ENCODE measurements at places on chromosomes 6 and 20.

- DNase-seq, result no peak
Measured at GRCh38 chr20:39941245-39941644, 747.8 kb downstream of the MAFB start.

DNA sequence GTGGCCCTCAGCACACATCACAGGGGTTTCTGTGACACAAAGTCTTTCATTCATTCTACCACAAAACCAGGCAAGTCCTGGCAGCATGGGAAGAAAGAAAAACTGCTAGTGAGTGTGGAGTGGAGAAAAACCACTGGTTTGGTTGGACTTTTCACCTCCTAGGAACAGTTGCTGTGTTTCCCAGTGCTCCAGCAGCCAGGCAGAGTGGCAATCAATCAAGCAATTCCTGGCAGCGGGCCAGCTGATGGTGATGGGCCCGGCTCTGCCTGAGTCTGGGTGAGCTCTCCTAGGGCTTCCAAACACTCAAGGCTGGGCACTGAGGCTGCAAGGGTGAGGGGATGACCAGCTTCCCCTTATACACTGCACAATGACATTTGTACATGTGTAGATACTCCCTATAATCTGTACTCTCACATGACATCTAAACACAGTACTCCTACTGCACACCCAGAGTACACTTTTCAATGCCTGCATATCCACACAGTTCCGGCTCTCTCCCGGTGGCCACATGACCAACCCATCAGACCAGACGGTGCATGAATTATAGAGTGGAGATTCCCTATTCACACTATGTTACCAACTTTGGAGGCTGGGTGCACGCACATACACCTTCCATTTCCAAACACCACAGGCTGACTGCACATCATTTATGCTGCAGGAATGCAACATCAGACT, 156.6 kb downstream of the UNC5CL start:
- no peak for DNase-seq

GRCh38 chr6:114892211-114892610, 549.4 kb upstream of the HS3ST5 start:
- DNase-seq, result no peak

GRCh38 chr6:22320750-22321149, 23.9 kb upstream of the PRL start:
- DNase-seq, result no peak

GRCh38 chr6:112310439-112311125, 36.5 kb upstream of the RFPL4B start:
- DNase-seq, result no peak

GRCh38 chr6:79614326-79615305, 16.5 kb upstream of the SH3BGRL2 start:
- no peak for DNase-seq

GRCh38 chr20:21615617-21616080, 89.8 kb upstream of the PAX1 start:
- DNase-seq, result no peak

- no peak for DNase-seq
Measured at GRCh38 chr20:36498386-36499179, 42.7 kb upstream of the MYL9 start.

GRCh38 chr6:34275128-34275804, 26.5 kb upstream of the SMIM29 start:
- DNase-seq, result no peak

- no peak for DNase-seq
Measured at GRCh38 chr6:43613721-43614395, 15.2 kb downstream of the GTPBP2 start.

DNA sequence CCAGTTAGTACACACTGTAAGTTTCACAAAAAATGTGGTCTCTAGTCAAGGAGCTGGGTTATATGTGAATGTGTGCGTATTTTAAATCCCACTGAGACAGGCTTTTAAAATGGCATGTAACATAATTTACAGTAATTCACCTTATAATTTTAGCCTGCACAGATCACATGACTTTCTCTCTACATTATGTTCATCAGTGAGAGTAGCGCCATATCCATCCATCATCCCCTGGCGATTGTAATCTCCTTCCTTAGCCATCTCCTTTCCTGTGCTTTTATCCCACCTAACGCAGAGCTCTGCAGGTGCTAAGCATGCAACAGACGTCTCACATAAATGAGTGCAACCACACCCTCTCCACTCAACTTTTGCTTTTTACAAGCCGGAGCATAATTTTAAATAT, 210.8 kb downstream of the TBC1D7 start:
- DNase-seq, result no peak

DNA sequence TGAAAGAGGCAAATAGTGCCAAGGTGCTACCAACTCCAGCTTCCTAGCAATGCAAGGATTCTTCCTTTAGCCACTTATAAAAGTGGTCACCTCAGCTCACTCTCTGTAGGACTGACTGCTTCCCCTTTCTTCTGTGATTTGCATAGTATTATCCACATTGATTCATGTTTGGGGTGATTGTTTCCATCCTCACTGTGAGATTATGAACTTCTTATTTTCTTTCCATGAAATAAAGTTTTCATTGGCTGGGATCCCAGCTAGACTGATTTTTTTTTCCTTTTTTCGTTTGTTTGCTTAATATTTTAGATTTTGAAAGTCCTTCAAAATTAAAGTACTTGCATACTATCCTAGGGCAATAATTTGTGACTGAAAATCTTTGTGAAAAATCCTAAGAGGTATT, 50.5 kb downstream of the EYA4 start:
- DNase-seq, result no peak
